Kasumi-1 (cell line): ENCODE measurements at places on chromosomes 16 and 17.

DNA sequence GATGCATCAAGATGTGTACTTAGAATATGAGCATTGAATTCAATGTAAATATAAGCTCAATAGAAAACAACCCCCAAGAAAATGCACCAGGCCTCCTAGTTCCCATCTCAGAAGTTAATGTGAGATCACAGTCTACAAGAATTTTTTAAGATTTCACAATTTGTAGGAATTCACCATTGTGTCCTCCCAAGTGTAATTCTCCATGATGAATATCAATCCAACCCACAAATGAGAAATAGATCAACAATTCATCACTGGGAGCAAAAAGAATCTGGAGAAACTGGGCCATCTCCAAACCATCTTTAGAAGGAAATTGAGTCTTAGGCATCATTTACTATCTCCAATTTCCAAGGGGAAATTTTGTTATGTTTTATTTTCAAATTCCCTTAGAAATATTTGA, 310.5 kb upstream of the GOT2 start:
- DNase-seq: no peak

GRCh38 chr17:50517504-50518383, 9.5 kb downstream of the MYCBPAP start:
- DNase-seq: no peak

DNA sequence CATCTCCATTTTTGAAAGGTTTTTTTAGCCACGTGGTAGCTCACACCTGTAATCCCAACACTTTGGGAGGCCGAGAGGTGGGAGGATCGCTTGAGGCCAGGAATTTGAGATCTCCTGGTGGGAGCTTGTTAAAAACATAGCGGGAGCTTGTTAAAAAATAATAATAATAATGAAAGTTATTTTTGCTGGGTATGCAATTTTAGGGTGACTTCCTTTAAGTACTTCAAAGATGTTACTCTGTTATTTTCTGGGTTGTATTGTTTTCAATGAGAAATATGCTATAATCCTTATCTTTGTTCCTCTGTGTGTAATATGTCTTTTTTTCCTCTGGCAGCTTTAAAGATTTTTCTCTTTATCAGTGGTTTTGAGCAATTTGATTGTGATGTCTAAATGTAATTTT, 48.1 kb downstream of the NLK start:
- DNase-seq: no peak

GRCh38 chr16:1107731-1108130, 11.7 kb upstream of the C1QTNF8 start:
- no peak for DNase-seq

- DNase-seq: peak; percentile 32
Observed at GRCh38 chr17:60161598-60162330, 12.0 kb downstream of the CA4 start.

DNA sequence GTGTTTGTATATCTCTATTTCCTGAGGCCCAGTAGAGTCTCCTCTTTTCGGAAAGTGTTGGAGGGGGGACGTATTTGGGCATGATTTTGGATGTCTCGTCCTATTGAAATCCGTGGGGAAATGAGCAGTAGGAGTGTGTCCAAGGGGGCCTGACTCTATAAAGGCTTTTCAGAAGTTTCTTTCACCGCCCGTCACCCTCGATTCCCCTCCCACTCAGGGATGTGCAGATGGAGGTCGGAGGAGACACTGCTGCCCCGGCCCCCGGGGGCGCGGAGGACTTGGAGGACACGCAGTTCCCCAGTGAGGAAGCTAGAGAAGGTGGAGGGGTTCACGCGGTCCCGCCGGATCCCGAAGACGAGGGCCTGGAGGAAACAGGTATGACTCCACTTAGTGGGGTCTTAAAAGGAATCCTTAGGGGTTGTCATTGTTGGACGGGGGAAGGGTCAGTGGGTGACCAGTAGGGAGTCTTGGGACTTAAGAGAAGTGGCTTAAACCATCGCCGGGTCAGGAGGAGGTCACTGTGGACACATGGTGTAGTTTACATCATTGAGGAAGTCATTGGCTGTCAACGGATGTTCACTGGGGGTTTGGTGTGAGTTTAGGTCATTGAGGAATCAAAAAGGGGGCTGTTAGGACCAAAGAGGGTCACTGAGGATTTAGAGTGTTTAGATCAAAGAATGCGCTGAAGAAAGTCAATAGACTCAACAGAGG, 424 bp downstream of the MON1B start:
- no peak for DNase-seq

GRCh38 chr17:29133121-29133713, 47.0 kb downstream of the MYO18A start:
- peak; percentile 8 for DNase-seq

GRCh38 chr17:66290101-66290722, 12.2 kb upstream of the PRKCA start:
- DNase-seq: peak; percentile 57

- no peak for DNase-seq
Observed at GRCh38 chr16:27088216-27088615, 21.5 kb downstream of the C16orf82 start.

GRCh38 chr17:27322690-27323508, 29.0 kb downstream of the WSB1 start:
- DNase-seq: no peak

GRCh38 chr16:83159049-83159448, 532.3 kb downstream of the CDH13 start:
- DNase-seq: no peak

DNA sequence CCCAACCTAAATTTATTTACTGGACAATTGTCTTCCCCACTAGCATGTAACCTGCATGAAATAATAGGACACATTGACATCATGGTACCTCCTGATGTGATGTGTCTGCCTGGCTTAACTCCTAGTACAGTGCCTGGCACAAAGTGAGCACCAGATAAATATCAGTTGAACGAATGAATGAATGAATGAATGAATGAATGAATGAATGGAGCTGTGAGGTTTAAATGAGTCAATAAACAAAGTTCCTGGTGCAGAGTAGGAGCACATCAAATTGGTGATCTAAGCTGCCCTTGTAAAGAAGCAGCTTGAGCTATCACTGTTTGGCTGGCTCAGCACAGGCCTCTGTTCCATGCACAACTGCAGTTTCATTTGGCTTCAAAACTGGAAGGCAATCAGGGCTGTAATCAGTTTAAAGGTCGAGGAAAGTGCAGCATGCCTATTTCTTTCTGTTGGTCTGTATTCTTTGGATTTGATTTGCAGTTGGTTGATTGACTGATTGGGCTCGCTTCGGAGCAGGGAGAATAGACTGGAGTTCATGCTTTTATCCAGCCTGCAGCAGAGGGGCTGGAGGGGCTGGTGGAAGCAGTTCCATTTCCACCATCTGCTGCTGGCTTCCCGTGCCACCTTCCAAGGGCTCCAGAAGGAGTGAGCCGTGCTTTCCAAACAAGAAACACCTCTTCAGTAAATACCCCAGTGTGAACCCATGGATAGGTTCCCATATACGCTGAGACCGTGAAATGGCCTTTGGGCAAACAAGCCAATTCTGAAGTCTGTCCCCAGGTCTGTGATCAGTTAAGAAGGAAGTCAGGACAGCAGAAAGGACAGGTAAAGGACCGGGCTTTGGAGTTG, 54.6 kb downstream of the GPRC5B start:
- DNase-seq: no peak

- DNase-seq: no peak
Observed at GRCh38 chr16:57315416-57315815, 30.9 kb upstream of the PLLP start.

DNA sequence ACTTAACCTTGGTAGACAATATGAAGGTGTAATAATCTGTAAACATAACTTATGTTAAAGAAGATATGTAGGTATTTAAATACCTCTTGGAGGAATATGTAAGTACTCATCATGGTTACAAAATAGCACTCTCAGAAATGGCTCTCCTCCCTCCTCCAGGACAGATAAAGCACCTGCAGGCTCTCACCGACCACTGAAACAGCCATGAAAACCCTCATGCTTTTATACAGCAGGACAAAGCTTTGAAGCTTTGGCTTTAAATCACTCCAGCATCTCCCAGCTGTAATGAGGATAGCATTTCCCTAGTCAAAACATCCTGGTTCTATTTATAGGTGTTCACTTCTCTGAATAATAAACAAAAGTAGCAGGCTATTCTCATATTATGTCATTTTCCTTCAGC, 69.1 kb upstream of the PMFBP1 start:
- DNase-seq: no peak

DNA sequence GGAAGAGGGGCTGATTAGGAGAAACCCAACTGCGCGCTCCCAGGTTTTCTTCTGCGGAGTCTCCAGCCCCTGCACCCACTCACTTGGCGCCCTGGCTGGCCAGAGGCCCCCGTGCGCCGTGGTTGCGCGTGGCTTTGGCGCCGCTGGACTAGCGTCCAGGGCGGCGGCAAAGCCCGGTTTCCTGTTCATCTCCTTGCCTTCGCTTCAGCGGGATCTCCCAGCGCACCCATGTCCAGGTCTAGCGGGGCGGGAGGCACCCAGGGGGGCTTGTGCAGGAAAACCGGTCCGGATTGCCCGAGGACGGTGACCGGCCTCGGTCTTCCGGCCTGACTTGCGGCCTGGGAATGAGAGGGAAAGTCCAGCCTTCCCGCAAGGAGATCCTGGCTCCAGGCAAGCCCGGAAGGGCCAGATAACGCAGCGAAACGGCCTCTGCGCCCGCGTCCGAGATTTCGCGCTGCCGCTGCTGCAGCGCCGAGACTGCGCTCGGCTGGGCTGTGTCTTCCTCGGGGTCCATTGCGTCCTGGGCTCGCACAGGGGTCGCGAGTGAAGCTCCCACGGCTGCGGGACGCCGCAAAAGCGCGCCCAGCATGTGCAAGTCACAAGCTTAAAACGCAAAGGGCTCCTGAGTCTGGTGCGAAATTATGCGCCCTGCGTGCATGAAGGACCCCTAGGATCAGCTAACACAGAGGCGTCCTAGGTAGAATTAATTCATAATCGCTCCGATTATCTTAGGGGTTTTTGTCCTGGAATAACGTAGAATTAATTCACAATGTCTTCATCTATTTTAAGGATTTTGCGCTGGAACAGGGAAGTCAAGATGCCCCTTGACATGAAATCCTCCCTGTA, 5.7 kb downstream of the FOXF1 start:
- DNase-seq: no peak

DNA sequence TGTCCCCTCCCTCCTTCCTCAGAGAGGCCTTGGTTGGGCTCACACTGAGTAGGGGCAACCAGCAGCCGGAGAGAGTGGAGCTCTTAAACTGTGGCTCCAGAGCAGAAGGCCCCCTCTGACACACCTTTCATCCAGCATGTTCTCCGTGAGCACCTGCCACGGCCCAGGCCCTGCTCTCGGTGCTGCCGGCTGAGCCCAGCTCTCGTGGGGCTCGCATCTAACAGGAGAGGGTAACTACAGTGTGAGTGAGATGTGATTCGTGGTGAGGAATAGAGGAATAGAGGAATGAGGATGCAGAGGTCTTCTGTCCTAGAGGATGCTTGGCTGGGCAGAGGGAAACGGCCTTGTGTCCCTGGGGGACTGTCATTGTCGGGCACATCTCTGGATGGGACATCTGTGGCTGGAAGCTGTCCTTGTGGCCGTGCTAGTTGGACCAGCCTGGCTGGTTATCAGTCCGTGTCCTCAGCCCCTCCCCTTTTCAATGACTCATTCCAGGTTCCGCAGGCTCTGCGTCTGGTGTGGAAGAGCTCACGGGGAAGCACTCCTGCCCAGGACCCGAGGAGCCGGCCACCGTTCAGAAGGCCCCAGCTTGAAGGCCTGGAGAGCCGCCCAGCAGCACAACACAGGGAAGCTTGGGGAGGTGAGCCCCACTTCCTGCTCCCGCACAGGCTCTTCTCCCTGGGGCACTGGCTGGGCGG, 11.9 kb upstream of the DNASE1 start:
- no peak for DNase-seq

- DNase-seq: no peak
Observed at GRCh38 chr17:83032781-83033180, 46.6 kb upstream of the METRNL start.

DNA sequence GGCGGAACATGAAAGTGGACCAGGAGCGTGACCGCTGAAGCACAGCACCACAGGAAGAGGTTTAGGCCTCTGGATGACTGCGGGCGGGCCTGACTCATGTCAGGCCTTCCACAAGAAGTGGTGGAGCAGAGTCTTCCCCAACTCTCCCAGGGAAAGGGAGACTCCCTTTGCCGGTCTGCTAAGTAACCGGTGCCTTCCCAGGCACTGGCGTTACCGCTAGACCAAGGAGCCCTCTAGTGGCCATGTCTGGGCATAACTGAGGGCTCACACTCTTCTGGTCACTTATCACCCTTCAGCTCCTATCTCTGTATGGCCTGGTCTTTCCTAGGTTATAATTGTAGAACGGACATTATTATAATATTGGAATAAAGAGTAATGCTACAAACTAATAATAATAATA, 1931.9 kb downstream of the TP53TG3F start:
- DNase-seq: peak; percentile 65

- DNase-seq: peak; percentile 95
Observed at GRCh38 chr17:60600490-60601446, 775 bp downstream of the PPM1D start.

DNA sequence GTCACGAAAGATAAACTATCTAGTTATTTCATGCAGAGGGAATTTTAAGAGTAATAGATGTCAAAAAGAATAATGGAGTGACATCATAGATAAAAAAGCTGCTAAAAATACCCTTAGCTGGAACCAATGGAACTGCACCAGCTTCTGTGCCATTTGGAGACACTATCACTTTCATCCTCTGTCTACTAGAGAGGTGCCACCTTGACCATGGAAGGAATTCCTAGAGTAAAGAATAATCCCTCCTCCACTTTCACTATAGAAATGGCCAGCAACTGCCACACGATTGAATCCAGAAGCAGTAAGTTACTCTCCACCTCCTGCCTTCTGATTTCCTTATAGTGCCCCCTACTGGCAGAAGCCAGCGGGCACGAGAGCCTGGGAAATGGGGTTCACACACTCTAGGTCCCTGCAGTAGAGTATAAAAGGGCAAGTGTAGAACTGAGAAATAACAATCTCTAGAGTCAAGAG, 2.8 kb upstream of the ALDH3A2 start:
- peak; percentile 13 for DNase-seq

- no peak for DNase-seq
Observed at GRCh38 chr17:77909236-77909635, 49.3 kb upstream of the TNRC6C start.

GRCh38 chr17:2433696-2434095, 32.8 kb upstream of the MNT start:
- DNase-seq: no peak

GRCh38 chr17:75065562-75066151, 18.6 kb downstream of the KCTD2 start:
- DNase-seq: no peak

GRCh38 chr16:81696166-81696960, 82.7 kb upstream of the PLCG2 start:
- DNase-seq: no peak
